Stimulated activated CD8-positive, alpha-beta memory T cell treated with anti-CD3 and anti-CD28 coated beads, Interleukin-7, amount 100 ng/mL, for 1 hour (primary cell): ENCODE measurements at places on chromosomes 3 and 15.

GRCh38 chr15:57554812-57555179 lies 36.9 kb upstream of the MYZAP start:
- no peak for DNase-seq

DNA sequence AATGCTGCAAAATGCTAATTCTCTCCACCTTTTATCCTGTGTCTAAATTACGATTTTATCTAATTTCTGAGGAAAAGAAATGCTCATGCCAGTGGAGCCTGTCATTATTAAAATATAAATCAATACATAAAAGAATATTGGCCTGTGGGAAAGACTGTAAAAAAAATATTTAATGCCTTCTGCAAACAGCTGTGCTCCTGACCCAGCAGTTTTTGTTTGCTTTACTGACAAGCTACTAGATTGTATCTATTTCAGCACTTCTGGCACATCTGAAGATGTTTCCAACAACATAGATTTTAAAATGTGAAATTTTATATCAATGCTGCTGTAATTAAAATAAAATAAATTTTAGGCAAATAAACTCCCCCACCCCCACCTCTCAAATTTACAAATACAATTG lies 493.6 kb upstream of the AGTR1 start:
- no peak for DNase-seq

DNA sequence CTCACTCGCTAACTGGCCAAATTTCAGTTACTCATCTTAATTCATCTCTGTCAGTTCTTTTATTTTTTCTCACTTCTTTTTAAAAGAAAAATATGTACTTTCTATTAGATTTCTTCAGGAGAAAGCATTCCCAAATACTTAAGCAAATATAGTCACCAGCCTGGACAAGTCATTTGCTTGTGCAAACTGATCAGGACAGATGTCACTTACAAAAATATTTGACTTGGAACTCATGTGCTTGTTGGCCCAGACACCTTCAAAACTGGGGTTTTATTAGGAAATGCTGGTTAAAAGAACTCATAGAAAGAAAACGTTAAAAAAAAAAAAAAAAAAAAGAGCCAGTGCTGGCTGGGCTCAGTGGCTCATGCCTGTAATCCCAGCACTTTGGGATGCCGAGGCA lies 31.3 kb upstream of the FOXP1 start:
- no peak for DNase-seq

- no peak for DNase-seq
Measured at GRCh38 chr15:40927873-40928806, 1.0 kb upstream of the DLL4 start.

GRCh38 chr15:80788536-80788935 lies 9.4 kb downstream of the CEMIP start:
- no peak for DNase-seq

GRCh38 chr15:76982756-76983155 lies 12.2 kb upstream of the PSTPIP1 start:
- DNase-seq, result no peak

DNA sequence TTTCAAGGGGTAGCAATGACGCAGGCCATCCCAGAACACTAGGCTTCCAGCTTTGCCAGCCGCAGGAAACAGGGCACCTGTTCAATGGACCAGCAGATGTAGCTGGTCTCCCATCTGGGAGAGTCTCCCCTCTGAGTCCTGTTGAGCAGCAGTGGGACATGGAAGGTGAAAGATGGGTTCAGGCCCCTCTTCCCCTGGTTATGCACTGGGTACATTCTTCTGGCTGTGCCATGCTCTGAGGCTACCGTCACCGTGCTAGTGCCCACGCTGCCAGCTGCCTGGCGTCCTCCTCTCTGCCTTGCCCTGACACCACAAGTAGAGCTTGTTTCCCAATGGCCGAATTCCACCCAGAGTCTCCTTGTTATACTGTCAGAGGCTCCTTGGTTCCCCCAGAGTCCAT lies 63.1 kb downstream of the TLE3 start:
- no peak for DNase-seq

- DNase-seq, result no peak
Measured at GRCh38 chr3:192841428-192841827, 76.2 kb downstream of the MB21D2 start.

- no peak for DNase-seq
Measured at GRCh38 chr15:69154078-69154477, 6.4 kb upstream of the GLCE start.

- no peak for DNase-seq
Measured at GRCh38 chr15:98889930-98890695, 117.5 kb downstream of the PGPEP1L start.

DNA sequence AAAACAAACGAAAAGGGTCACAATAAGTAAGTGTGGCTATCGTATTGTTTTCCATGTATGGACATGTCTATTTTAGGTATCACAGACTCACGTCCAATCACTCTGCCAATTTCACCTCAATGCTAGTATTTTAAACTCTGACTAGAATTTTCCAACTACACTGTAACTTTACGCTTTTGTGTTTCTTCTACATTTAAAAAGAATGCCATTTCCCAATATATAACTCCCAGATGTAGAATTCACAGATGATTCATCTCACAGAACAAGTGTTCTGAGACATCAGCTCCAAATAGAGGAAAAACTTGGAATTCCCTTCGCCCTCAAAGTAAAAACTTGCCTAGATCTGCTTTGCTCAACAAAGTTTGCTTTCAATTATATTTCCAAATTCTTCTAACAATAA lies 14.2 kb downstream of the LRIG1 start:
- DNase-seq, result no peak

- no peak for DNase-seq
Measured at GRCh38 chr3:118932822-118933558, 101.7 kb downstream of the IGSF11 start.

GRCh38 chr3:4462369-4463040 lies 4.6 kb downstream of the SUMF1 start:
- DNase-seq, result no peak

DNA sequence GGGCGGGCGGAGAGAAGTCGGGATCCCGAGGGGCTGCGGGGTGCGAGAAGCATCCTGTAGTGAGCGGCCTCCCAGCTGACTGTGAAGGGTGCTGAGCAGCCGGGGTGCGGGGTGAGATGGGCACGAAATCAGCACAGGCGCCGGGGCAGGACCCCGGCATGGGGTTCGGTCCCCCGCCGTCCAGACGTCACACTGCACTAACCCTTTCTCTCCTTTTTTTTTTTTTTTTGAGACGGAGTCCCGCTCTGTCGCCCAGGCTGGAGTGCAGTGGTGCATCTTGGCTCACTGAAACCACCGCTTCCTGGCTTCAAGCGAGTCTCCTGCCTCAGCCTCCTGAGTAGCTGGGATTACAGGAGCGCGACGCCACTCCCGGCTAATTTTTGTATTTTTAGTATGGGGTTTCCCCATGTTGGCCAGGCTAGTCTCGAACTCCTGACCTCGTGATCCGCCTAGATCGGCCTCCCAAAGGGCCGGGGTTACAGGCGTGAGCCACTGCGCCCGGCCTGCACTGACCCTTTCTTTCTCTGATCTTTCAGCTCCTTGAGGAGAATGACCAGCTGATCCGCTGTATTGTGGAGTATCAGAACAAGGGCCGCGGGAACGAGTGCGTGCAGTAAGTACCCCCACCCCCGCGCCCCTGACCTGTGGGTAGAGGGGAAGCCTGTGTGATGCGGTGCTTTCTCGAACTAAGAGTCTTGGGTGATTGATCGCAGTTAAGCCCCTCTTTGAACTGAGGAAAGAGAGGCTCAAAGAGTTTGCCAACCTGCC lies 513 bp downstream of the SS18L2 start:
- DNase-seq, result no peak

DNA sequence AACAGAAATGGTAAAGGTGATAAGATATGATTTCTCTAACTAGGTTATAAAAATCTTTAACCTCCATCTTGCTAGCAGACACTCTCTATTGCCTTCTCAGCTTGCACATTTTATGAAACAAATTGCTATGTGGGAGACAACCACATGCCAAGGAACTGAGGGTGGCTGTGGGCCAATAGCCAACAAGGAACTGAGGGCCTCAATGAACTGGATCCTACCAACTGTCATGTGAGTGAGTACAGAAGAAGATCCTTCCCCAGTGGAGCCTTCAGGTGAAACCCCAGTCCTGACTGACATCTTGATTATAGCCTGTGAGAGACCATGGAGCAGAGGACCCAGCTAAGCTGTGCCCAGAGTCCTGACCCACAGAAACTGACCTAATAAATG lies 129.2 kb upstream of the LRIG1 start:
- DNase-seq, result no peak

DNA sequence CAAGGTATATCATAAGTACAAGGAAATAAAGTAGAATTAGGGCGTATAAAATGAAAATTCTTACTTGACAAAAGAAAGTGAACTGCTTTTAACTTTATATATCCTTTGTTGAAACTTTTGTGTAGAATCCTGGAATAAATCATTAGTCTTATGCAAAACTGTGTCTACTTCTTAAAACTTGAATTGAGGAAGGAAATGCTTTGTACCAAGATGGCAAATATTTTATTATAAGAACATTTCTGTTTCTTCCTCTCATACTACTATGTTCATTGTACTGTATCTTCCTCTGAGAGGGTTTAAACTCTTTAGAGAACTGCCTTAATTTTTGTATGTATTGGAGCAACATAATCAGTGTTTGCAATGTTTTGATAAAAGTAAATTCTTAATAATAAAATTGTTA lies 42.0 kb downstream of the RASA2 start:
- DNase-seq, result no peak

GRCh38 chr3:128763967-128764366 lies 38.0 kb downstream of the RAB7A start:
- DNase-seq, result no peak

DNA sequence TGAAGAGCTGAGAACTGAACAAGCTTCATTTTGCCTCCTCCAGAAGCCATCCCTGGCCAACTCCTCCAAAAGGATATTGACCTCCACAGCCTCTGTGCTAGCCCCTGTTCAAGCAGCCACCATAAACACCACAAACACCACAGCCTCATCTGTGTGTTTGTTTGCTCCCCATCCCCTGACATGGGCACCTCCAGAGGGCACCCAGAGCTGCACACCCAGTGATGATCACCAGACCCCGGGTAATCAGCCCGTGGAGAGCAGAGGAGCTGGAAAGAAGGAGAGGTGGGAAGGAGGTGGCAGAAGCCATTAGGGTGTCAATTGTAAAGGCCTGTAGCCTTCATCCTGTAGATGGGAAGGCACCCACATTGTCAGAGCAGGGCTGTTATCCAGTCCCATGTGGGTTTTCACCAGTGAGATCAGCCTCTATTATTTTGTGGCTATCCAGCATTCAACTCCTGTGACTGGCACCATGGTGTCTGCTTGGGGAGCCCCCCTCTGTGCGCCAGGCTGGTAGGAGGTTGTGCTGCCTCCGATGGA lies 6.8 kb upstream of the WNT7A start:
- no peak for DNase-seq

- no peak for DNase-seq
Measured at GRCh38 chr3:19093084-19093483, 55.2 kb upstream of the KCNH8 start.

DNA sequence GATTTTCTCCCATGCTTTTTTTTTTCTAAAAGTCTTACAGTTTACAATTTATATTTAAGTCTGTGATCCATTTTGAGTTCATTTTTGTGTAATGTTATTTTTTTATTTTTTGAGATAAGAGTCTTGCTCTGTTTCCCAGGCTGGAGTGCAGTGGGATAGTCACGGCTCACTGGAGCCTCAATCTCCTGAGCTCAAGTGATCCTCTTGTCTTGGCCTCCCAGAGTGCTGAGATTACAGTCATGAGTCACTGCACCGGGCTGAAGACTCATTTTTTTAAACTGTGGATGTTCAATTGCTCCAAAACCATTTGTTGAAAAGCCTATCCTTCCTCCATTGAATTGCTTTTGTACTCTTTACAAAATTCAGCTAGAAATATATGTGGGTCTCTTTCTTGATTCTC lies 19.5 kb downstream of the LNP1 start:
- DNase-seq, result no peak

DNA sequence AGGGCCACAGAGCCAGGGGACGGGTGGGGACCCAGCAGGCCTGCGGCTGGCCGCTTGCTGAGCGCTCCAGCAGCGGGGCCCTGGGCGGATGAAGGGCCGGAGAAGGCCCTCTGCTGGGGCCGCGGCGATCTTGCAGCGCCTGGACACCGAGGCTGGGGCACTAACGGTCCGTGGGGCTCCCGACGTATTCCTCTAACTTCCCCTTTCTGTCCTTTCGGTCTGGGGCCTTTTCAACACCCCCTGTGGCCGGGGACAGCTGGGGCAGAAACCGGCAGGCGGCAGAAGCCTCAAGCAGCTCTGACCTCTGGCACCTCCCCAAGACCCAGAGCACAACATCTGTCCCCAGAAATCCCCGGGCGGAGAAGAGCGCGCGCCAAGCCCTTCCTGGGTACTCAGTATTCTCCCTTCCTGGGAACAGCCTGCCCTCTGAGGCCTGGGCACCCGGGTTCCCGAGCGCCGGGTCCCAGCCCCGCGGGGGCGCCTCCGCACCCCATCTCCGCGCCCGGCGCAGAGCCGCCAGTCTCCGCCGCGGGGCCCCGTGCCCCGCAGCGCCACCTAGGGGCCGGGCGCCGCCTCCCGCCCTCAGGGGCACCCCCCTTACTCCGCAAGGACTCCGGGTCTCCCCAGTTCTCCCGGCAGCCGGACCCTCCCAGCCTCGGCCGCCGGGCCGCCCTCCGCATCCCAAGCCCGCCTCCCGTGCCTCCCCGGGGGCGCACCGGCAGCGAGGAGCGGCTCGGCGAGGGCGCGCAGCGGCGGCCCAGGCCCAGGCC lies 582 bp upstream of the SLCO3A1 start:
- DNase-seq, result peak; percentile 50

GRCh38 chr15:69576948-69577351 lies 124.3 kb downstream of the RPLP1 start:
- DNase-seq, result no peak

GRCh38 chr3:12135029-12135657 lies 23.6 kb downstream of the TIMP4 start:
- no peak for DNase-seq

- DNase-seq, result no peak
Measured at GRCh38 chr3:175732017-175732416, 872.9 kb downstream of the NAALADL2 start.

- DNase-seq, result no peak
Measured at GRCh38 chr3:36965440-36965839, 20.6 kb upstream of the TRANK1 start.

DNA sequence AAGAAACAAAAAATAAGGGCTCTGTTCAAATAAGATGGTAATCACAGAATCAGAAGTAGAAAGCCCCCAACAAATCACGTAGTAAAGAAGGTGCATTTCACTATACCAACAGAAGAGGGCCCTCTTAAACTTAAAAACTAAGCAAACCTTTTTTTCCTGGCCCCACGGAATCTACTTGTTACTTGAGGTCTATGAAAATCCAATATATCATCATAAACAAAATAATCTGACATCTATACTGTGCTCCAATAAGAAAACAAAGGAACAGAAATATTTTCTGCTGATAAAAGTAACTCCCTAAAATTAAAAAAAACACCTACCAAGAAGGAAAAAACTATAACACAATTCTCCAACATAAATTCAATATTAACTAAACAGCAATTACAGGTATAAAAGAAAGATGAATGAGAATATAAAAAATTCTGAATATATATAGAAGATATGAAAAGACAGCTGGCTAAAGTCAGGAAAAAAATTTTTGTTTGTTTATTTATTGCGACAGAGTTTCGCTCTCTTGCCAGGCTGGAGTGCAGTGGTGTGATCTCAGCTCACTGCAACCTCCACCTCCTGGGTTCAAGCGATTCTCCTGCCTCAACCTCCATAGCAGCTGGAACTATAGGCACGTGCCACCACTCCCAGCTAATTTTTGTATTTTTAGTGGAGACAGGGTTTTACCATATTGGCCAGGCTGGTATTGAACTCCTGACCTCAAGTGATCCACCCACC lies 81.8 kb downstream of the CLASP2 start:
- DNase-seq, result no peak
